ENCODE measurements at places on chromosomes 13 and 19.

DNA sequence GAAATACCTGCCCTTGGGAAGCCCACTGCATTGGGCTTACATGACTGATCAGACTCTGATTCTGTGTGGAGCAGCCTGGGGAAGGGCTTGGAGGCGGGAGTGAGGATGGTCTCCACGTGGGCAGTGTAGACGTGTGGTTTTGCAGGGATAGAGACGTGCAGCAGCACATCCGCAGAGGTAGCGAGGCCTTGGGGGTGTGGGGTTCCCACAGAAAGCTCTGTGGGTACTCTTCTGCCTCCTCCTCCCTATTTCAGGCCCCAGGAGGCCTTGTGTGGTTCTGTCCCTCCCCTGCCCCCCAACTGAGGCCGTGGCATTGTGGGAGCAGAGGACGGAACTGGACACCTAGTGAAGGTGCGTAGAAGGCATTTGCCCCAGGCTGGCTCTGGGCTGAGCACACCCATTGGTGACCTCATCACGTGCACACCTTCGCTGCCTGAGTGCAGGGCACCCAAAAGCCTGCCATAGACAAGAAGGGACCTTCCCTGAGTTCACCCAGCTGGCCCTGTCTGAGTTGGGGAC, 28.9 kb downstream of the PPP1R37 start:
- no peak for DNase-seq

DNA sequence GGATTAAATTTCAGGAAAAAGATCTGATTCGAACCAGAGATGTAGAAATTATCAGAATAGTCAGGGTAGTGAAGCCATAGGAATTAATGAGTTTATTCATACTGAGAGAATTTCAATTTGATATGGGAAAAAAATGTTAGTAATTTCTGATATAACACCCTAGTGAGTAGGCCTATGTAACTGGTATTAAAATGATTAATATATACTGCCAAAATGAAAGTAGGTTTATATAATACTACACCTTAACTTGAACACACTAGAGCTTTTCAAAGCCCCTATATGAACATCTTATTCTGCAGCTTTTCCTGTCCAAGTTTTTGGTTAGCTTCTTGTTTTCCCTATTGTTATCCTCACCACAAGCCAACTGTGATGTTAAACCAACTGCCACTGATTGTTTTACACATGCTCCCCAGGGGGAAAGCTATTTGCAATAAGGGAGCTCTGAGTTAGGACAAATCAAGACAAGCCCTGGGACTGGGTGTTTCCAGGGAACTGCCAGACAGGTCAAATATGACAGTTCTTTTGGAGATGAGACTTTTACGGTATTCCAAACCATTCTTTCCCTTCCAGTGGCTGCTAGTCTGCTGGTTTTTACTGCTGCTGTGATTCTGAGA, 45.3 kb downstream of the FNDC3A start:
- no peak for DNase-seq

GRCh38 chr13:40402931-40403431, 263.5 kb downstream of the FOXO1 start:
- no peak for DNase-seq

DNA sequence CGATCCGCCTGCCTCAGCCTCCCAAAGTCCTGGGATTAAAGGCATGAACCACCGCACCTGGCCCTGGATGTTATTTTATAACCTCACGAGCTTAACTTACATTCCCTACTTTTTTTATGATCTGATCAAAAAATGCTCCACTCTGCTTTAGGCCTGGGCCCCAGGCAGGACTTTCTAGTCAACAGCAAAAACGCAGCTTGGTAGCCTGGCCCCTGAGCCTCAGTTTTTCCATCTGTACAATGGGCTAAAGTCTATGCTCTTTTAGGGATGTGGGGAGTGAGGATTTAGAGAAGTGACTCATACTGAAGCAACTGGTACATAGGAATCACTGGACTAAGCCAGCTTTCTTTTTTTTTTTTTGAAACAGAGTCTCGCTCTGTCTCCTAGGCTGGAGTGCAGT, 11.9 kb upstream of the PIK3R2 start:
- no peak for DNase-seq

DNA sequence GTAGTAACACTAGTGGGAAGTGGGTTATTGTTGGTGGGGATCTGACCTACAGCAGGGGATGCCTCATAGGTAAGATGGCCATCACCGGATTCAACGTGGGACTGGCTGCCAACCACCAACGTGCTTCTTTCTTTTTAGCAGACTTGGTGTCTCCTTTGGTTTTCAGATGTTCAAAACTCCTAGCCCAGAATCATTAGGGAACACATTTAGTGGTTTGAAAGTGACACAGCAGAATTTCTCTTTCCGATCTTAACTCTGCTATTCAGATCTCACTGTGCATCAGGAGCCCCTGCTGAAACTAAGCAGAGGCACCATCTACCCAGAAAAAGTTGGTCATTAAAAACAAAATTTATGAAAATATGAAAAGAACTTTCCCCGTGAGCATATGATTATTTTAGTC, 36.7 kb upstream of the PCDH8 start:
- no peak for DNase-seq

GRCh38 chr19:42193706-42194105, 23.8 kb downstream of the DEDD2 start:
- DNase-seq, result no peak

- no peak for DNase-seq
Observed at GRCh38 chr13:50611117-50611781, 232.2 kb downstream of the DLEU7 start.

DNA sequence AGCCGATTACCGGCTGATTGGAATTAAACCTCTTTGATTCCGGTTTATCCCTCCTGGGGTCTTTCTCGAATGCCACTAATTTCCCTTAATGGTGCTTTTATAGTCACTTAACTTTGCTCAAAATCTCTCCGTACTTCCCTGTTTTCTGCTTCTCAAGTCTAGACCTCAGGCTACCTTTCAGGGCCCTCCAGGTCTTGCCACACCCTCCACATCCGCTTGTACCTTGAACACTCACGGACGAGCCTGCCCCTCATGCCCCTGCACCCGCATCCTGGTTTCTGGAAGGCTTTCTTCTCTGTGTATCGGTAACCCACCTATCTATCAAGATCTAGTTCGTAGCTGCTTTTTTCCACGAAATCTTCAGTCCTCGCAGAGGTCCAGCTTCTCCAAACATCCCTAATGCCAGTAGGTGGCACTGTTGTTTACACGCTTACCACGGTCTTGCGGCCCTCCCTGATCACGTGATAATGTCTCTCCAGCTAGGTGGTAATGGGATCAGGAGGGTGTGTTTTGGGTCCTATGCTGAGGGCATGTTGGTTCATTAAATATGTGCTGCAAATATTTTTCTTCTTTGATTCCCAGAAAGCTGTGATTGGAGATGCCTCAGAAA, 13.8 kb downstream of the ATP12A start:
- no peak for DNase-seq

DNA sequence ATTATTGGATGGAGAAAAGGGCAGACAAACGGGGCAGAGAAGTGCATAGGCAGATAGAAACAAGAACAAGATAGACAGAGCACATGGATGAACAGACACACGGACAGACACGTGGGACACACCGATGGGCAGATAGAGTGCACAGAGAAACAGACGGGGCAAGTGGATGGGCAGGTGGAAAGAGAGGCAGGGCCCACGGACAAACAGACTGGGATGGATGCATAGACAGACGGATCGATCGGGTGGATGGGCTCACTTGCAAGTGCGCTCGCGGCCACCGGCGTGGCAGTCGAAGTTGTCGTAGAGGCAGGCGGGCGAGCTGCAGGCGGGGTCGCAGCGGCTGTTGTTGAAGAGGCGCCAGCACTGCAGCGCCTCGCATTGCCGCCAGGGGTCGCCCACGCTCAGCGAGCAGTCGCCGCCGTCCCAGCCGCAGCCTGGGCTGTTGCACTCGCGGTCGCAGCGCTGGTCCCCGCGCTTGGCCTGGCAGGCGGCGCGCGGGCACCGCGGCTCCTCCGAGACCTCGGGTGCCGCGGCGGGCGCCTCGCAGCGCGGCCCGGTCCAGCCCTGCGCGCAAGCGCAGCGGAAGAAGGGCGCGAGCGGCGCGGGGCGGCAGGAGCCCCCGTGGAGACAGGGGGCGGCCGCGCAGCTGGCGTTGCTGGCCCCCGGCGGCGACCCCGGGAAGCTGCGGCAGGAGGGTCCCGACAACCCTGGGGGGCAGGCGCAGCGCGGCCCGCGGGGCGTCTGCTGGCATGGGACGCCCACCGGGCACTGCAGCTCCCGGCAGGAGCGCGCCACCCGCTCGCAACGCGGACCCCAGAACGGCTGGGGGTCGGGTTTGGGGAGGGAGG, 23.3 kb downstream of the NOTCH3 start:
- peak; percentile 68 for DNase-seq

- DNase-seq, result no peak
Observed at GRCh38 chr19:47005873-47006272, 13.8 kb upstream of the NPAS1 start.

DNA sequence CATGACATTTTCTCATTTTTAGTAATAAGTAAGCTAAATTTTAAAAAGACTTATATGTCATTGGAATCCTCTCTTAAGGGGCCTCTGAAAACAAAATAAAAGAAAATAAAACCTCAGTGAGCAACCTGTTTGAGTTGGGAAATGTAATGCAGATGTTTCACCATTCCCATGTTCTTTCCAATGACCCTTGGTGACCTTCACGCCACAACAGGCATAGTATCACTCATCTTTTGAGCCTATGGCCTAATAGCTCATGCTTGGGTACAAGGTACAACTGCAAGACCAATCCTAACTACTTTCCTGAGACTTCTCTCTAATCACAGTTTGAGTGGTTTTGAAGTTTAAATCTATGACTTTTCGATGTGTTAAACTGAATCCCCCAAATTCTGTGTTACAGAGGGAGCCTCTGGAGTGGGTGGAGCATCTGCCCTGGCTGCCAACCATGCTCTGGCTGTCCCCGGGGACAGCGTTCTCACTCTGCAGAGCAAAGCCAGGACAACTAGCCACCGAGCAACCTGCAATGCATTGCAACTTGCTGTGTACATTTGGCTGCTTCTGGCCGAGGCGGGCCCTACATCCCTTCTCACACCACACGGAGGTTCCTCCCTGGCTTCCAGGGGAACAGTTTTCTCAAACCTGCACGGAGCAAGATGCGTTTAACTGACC, 307.9 kb upstream of the MAB21L1 start:
- DNase-seq, result no peak

GRCh38 chr13:43388282-43389034, 365.1 kb downstream of the DNAJC15 start:
- no peak for DNase-seq

GRCh38 chr13:27830010-27830409, 37.7 kb downstream of the GSX1 start:
- DNase-seq, result peak; percentile 35

GRCh38 chr13:111270126-111270525, 50.3 kb upstream of the TEX29 start:
- no peak for DNase-seq

DNA sequence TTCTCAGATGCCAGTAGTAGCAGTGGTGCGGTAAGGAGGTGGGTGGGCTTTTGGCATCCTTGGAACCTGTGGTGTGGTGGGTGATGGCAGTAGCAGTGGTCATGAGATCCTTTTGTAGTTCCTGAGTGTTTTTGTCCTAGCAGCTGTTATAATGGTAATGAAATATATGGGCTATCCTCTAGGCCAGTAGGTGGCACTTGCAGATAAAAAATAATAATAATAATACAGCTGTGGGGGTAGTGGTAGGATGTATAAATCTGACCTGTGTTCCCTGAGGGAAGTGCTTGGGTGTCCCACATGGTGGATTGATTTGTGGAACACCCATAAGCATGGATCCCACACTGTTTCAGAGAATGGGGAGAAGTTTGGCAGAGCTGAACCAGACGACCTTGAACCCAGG, 334.0 kb downstream of the SLITRK5 start:
- no peak for DNase-seq

GRCh38 chr19:33434886-33435705, 61.6 kb downstream of the CEBPG start:
- DNase-seq, result no peak

GRCh38 chr19:43470288-43470687, 4.9 kb upstream of the LYPD3 start:
- DNase-seq, result no peak

DNA sequence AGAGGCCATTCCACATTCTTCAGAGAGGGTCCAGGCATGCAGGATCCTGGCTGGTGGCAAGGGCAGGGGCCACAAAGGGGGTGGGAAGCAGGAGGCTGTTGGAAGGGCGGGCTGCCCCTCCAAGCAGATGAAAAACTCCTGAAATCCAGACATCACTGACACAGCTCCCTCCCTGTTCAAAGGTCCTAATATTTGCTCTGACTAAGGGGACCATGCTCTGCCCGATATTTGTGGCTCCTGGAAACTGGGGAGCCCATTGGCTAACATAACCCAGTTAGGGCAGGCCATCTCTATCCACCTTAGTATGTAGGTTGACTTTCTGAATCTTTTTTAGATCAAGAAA, 3.3 kb upstream of the CDX2 start:
- DNase-seq, result no peak

DNA sequence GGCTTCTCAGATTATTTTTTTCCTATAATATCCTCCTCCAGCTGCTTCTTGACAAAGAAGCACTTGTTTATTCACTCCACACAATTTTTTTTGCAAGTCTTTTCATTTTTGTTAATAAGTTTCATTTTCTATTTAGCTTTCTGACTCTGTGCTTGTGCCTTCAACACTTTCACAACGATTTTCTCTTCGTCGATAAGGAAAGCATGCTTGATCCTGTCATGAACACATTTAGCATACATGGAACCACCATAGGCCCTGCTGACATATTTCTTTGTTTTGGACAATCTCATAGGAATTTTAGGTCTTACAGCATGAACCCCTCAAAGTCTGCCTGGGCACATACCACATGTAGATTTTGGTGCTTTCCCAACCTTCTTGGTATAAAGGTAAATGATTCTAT, 346.0 kb downstream of the KCNRG start:
- no peak for DNase-seq

GRCh38 chr13:33394294-33394932, 108.9 kb upstream of the STARD13 start:
- no peak for DNase-seq

- DNase-seq, result no peak
Observed at GRCh38 chr13:45219123-45219891, 18.5 kb upstream of the KCTD4 start.

- no peak for DNase-seq
Observed at GRCh38 chr19:11106477-11106876, 17.2 kb downstream of the LDLR start.

- DNase-seq, result no peak
Observed at GRCh38 chr13:71625694-71626093, 241.3 kb downstream of the DACH1 start.

DNA sequence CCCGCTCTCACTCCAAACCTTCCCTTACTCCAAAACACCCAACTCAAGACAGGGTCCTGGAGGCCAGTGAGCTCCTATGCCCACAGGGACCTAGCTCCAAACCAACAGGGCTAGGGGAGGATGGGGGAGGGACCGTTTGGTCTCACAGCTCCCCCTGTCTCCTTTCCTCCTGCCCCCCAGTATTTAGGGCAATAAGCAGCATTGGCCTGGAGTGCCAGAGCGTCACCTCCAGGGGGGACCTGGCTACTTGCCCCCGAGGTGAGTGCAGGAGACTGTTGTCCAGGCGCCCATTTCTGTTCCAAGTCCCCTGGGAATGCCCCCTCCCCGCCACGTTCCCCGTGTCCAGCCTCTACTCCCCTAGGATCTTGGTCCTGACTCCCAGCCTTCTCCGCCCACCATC, 792 bp downstream of the RETN start:
- DNase-seq, result no peak

All from stimulated activated CD8-positive, alpha-beta memory T cell treated with anti-CD3 and anti-CD28 coated beads, Interleukin-12 subunit alpha, Interleukin-12 subunit beta, amount 100 ng/mL, for 1 hour (primary cell).